Stimulated activated CD4-positive, alpha-beta T cell treated with anti-CD3 and anti-CD28 coated beads, Interleukin-2, amount 100 ng/mL, for 48 hours (primary cell): ENCODE measurements at places on chromosomes 1 and 21.

DNA sequence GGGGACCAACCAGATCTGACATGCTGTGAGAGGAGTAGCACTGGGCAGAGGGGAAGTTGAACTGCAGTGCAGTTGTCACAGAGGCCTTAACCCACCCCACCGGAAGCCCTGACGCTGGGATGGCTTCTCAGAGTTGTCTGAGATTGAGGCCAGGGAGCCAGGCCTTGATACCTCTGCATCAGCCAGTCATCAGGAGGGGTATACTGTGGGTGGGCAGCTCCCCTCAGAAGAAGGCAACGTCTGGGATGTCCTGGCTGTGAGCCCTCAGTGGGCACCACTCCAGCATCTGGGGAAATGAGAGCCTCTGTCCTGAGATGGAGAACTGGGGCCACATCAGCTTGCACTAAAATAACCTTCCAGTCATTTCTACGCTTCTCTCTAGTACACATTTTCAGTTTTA is 47.9 kb upstream of the BCAR3 start:
- no peak for DNase-seq

GRCh38 chr1:32220746-32221580 is 1.2 kb downstream of the TMEM234 start:
- DNase-seq = no peak

DNA sequence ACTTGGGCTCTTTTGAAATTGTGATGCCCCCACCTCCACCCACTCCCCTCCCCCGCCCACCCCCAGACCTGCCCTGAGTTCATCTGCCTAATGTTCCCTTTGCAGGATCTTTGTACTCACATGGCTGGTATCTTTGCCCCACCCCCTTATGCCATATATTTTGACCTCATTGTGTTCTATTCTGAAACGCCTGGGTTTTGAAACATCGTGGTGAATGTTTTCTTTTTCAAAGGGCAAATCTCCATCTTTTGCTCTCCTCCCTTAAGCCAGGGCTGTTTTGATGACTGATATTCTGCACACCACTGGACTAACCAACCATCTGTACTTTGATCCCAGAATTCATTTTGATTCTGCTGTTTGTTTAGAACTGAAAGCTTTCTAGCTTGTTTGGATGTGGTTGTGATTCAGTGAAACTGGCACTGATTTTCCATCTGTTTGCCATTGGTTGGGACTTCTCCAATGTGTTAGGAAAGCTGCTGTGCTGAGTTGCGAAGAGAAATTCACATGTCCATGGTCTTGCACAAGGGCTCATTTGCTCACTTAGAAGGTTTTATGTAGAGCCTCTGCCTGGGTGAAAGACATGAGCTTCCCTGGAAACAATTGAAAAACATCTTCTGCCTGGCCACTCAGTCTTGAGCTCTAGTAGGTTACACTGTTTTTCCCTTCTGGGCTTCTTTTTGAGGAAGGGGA is 16.5 kb downstream of the SMAP2 start:
- DNase-seq = no peak

GRCh38 chr1:55650444-55650843 is 435.3 kb upstream of the USP24 start:
- DNase-seq = no peak

DNA sequence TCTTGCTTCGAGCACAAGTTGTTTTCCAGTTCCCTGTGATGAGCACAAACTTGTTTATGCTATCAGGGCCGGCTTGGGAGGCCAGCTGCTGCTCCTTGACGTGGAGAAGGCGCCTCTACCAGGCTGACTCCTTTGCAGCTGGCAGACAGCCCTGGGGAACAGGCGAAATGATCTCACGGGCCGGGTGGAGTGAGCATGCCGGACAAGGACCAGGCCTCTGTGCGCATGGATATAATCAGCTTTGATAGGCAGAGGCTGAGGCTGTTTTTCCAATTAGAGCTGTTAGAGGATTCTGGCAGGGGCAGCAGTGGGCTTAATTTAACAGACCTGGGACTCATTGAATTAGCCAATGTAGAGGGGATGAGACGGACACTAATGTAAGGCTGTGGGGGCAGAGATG is 38.9 kb downstream of the FAM163A start:
- no peak for DNase-seq

- DNase-seq = no peak
These were observed 22.6 kb upstream of the FAM89A start for GRCh38 chr1:231062500-231063270.

DNA sequence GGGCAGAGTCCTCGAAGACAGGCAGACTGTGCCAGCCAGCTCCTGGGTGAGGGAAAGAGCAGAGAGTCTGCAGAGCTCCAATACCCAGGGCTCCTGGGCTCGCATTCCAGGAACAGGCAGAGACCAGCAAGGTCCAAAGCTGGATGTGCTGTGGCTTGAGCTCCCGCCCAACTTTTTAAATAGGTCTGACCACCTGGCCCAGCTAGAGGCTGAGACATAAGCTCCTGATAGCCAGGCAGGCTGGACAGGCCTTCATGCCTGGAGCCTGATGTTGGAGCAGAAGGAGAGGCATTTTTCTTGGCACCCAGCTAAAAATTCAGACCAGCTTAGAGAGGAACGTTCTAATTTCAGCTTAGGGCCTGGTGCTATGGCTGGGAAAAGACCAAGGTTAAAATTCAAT is 178.4 kb upstream of the TMEM51 start:
- no peak for DNase-seq

DNA sequence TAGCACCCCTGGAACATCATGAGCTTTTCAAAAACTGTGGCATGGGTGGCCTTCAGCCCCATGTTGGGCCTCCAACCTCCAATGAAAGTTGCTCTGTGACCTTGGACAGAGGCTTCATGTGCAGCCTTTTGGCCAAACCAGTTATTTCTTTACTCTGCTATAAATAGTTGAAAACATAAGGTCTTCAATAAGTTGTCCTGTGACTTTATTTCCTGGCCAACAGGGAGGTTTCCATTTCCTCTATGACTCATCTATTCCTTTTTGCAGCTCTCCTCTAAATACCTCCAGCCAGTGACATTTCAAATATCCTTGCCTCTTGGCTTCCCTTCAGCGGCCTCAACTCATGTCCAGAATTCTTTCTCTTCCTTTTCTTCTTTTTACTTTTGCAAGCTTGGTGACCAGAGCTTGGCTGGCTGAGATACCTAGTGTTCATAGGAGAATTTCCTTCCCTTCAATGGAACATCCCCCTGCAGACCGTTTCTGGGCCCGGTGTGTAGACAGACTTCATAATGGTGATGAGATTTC is 22.7 kb upstream of the TRIM67 start:
- DNase-seq = no peak

DNA sequence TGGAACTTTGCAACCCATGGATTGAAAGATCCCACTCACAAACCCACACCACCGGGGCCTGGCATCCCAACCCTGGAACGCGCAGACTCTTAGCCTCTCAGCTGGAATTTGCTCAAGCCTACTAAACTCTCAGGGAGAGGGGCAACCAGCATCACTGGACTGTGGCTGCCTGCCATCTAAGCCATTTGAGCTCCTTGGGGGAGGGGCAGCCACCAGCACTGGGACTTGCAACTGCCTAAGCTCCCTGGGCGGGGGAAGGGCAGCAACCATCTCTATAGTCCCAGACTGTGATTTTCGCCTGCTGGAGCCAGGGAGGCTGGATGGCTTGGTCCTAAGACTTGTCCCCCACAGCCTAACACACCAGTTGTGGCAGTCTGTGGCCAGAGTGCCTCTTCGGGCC is 122.3 kb downstream of the SNX7 start:
- no peak for DNase-seq

- no peak for DNase-seq
These were observed 141.5 kb upstream of the ERG start for GRCh38 chr21:38639571-38640354.

DNA sequence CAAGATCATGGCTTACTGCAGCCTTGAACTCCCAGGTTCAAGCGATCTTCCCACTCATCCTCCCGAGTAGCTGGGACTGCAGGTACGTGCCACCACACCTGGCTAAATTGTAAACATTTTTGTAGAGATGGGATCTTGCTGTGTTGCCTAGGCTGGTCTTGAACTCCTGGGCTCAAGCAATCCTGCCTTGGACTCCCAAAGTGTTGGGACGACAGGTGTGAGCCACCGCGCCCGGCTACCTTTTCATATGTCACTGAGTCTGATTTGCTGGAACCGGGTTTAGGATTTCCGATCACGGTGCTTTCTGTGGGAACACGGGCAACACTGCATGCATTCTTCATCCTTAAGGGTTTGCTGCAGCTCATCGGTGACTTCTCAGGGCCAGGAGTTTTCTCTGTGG is 32.2 kb upstream of the PCBP3 start:
- no peak for DNase-seq

GRCh38 chr21:38359090-38359489 is 102.3 kb downstream of the KCNJ15 start:
- DNase-seq = no peak

- DNase-seq = no peak
These were observed 455.3 kb upstream of the USP24 start for GRCh38 chr1:55670331-55671082.

DNA sequence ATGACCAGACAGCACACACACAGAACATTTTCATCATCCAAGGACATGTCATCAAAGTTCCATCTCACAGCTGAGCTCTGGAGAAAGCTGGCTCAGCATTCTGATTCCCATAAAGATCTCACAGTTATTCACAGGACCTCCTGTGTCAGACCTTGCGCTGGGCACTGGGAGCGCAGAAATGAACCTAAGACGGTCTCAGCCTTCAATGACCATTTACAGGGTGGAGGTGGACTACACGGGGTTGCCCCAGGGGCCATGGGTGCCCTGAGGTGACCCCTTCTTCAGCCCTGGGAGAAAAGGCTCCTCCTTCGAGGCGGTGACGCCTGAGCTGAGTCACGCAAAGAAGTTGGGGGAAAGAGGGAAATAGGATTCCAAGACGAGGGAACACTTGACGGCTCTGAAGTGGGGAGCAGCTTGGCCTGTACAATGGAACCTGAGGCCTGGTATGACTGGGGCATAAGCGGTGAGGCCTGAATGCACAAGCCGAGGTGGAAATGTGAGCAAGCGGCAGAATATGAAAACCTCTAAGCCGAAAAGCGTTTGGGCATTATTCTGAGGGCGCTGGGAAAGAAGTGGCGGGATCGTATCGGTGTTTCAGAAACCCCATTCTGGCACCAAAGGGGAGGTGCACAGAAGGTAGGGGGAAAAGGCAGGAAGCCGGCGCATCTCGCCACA is 797 bp downstream of the CC2D1B start:
- peak; percentile 15 for DNase-seq

GRCh38 chr1:13892198-13892597 is 192.2 kb downstream of the PRDM2 start:
- DNase-seq = no peak

- no peak for DNase-seq
These were observed 60.7 kb downstream of the DAB1 start for GRCh38 chr1:57363165-57363564.

GRCh38 chr1:101243751-101244150 is 6.9 kb downstream of the S1PR1 start:
- DNase-seq = no peak

- DNase-seq = no peak
These were observed 47.6 kb downstream of the ATP6V1G3 start for GRCh38 chr1:198492872-198493271.
